ENCODE measurements at places on chromosomes 3 and 15. TPM values are rescaled to one million over a fixed set of nuclear protein-coding genes. Genes with fewer than 3 reads are reported as not detected.

The SEC61A1 gene
- total RNA-seq: 353 TPM

The WDR93 gene
- not detected for total RNA-seq

The ERICH6 gene
- not detected for total RNA-seq

The NTRK3 gene
- not detected for total RNA-seq

The KLHL40 gene
- total RNA-seq: not detected

The OXTR gene
- 48.8 TPM for total RNA-seq

The CPLX3 gene
- not detected for total RNA-seq

- DNase-seq: no peak
- H3K4me1 ChIP-seq: peaks cover 29% of the 10 kb centered on the region
- no peak overlapping the region for H3K27ac ChIP-seq
Measured at GRCh38 chr3:51937611-51938450, 3.9 kb downstream of the RRP9 start.

DNA sequence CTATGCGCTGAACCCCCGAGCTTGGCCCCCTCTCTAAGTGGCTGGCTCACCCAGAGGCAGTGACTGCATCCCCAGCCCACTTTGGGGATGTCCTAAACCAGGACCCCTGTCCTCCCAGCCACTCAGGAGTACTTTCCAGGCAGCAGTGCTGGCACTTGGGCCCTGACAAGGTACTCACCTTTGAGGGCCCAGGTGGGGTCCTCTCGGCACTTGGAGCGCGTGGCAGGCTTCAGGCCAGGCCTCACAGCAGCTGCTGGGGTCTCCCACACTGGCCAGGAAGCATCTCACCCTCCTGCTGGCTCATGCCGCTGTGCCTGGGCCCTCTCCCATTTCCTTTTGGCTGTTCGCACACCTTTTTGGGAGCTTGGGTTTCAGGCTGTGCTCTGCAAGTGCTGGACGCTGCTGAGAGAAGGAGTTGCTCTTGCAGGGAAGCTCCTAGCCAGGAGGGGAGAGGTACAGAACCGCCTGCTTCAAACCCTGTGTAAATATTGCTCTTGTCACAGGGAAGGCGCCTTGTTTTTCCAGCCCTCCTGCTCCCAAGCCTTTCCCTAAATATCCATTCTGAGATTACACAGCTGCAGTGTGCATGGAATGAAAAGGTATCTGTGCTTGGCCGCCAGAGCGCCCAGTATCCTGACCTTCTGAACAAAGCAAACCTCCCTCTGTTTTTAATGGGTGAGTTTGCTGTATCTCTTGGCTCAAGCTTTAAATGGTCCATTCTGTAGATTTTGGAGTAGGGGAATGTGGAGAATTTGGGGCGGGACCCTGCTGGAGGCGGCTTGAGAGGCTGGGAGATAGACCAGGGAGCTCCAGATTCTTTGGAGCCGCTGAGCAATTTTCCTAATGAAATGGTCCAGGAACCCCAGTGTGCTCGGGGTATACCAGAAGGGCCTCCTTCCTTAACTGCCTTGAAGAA lies 45.6 kb downstream of the DNASE1L3 start:
- H3K4me1 ChIP-seq: peaks cover 65% of the 10 kb centered on the region
- peak overlapping the region; percentile 82 for H3K27ac ChIP-seq
- no peaks in the 10 kb centered on the region for H3K27me3 ChIP-seq
- no peak overlapping the region for H3K4me3 ChIP-seq
- peaks cover 23% of the 10 kb centered on the region for H3K36me3 ChIP-seq

DNA sequence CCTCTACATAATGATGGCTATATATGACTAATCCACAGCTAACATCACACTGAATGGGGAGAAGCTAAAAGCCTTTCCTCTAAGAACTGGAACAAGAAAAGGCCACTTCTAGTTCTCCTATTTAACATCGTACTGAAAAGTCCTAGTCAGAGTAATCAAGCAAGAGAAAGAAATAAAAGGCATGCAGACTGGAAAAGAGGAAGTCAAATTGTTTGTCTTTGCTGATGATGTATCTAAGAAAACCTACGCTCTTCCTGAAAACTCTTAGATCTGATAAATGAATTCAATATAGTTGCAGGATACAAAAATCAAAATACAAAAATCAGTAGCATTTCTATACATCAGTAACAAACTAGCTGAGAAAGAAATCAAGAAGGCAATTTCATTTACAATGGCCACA lies 116.9 kb downstream of the TP63 start:
- no peaks in the 10 kb centered on the region for H3K4me1 ChIP-seq
- H3K36me3 ChIP-seq: peaks cover 2% of the 10 kb centered on the region
- H3K4me3 ChIP-seq: no peak overlapping the region
- H3K27ac ChIP-seq: no peak overlapping the region
- no peaks in the 10 kb centered on the region for H3K27me3 ChIP-seq

DNA sequence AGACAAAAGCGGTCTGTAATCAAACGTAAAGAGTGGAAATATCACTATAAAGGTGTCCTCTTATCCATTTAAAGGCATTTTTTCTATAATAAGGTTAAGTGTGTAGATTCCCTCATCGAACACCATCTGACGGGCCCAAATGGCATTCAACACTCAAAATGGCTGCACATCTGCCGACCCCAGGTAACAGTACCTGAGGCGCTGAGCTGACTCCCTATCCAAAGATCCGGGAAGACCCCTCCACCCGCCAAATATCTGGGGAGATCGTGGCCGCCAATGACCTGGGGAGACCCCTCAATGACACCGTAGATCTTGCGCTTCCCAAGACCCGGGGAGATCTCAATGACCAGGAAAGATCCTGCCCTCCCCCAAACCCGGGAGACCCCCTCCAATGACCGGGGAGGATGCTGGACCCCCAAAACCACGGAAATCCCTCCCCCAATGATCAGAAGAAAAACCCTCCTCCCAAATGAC lies 476 bp downstream of the IP6K2 start:
- peak overlapping the region; percentile 95 for H3K4me3 ChIP-seq
- peak overlapping the region; percentile 97 for H3K27ac ChIP-seq
- H3K4me1 ChIP-seq: peaks cover 41% of the 10 kb centered on the region

DNA sequence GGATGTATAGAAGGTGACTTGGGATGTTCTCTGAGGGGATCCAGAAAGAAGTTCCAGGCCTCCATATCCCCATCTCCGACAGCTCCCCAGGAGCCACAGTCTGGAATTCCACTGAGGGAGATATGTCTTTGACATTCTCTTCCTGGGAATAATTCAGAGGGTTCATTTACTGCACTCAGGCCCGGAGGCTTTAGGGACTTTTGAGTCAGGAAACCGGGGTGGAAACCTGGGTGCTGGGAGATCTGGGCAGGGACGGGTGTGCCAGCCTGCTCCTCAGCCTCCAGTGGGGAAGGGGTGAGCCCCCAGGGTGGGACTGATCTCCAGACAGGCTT lies 147.7 kb downstream of the SMAD6 start:
- H3K27me3 ChIP-seq: no peaks in the 10 kb centered on the region
- H3K27ac ChIP-seq: peak overlapping the region; percentile 36
- no peak overlapping the region for H3K4me3 ChIP-seq
- DNase-seq: no peak
- H3K4me1 ChIP-seq: peaks cover 24% of the 10 kb centered on the region
- H3K36me3 ChIP-seq: no peaks in the 10 kb centered on the region

GRCh38 chr15:90931828-90932659 lies at the start of gene HDDC3:
TSS of gene HDDC3 (minus strand) at chr15:90932549. CDS start at chr15:90932540, 9 bp downstream.
- H3K4me1 ChIP-seq: peaks cover 32% of the 10 kb centered on the region
- no peak for DNase-seq

DNA sequence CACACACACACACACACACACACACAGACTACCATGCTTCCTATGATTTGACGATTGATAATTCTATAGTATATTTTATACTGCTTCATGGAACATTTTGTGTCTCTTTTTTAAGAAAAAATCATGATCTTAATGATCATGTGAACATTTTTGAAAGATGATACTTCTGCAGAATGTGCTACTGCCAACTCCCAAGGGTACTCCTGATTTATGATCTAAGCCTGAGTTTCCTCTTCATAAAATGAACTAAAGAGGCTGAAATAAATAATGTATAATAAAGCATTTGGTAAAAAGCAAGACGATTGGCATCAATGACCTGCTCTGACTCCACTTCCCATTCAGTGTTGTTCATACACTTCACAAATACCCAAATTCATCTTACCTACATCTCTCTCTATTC lies 333.8 kb upstream of the RBMS3 start:
- no peak overlapping the region for H3K4me3 ChIP-seq
- H3K27me3 ChIP-seq: no peaks in the 10 kb centered on the region
- no peak for DNase-seq
- H3K27ac ChIP-seq: no peak overlapping the region
- H3K4me1 ChIP-seq: peaks cover 22% of the 10 kb centered on the region

DNA sequence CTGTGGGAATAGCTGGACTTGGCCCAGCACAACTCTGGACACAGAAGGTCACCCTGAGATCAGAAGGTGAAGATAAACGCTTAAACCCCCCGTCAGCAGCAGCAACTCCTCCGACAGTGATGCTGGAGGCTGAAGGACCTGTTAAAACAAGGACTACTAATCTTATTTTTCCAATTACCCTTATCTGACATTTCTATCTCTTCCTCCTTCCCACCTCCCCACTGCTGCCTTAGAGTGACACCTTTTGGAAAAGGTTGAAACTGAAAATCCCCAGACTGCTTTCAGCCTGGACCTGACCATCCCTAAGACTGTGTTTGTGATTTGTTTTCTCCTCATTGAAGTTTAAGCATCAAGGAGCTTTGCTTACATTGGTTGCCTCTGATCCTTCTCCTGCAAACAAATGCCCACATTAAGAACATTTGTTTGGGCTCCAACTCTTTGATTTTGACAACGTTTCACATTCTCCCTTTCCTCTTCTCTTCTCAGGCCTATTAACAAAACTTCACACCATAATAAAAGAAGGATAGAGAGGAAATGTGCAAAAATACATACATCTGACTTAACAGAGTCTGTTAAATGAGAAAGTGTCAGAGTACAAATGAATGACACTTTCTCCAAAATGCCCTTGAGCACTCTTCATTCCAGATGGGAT lies 410.6 kb upstream of the WNT5A start:
- H3K27ac ChIP-seq: no peak overlapping the region
- DNase-seq: no peak
- H3K27me3 ChIP-seq: no peaks in the 10 kb centered on the region

- H3K4me1 ChIP-seq: no peaks in the 10 kb centered on the region
- no peak for DNase-seq
- no peaks in the 10 kb centered on the region for H3K27me3 ChIP-seq
- H3K4me3 ChIP-seq: no peak overlapping the region
- H3K27ac ChIP-seq: no peak overlapping the region
Measured at GRCh38 chr3:151962352-151962751, 88.9 kb downstream of the SUCNR1 start.

DNA sequence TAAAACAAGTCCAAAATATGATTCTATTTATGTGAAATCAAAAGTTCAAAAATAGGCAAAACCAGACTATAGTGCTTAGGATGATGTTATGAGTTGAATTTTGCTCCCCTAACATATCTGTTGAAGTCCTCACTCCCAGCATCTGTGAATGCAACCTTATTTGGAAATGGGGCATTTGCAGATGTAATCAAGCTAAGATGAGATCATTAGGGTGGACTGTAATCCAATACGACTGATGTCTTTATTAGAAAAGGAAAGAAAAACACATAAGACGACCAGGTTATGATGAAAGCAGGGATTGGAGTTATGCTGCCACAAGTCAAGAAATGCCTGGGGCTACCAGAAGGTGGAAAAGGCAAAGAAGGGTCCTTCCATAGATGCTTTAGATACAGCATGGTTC lies 110.5 kb upstream of the CCDC39 start:
- no peaks in the 10 kb centered on the region for H3K36me3 ChIP-seq
- DNase-seq: no peak
- H3K27ac ChIP-seq: no peak overlapping the region
- H3K27me3 ChIP-seq: no peaks in the 10 kb centered on the region

DNA sequence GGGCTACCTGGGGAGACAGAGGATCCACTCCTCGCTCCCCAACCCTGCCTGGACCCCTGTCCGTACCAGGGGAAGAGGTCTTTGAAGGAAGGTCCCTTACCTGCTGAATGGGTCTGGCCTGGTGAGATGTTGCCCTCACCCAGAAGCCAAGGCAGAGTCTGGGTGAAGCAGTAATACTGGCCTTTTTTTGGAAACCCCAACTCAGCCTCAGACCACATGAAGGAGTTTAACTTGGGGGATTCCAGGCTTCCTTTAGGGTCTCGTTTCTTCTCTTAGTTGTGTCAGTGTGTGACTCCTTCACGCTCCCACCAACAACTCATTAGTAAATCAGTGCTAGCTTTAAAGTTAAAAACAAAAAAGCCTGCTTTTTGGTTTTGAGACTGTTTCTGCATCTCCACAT lies 45.6 kb downstream of the RTP1 start:
- H3K4me3 ChIP-seq: no peak overlapping the region
- no peaks in the 10 kb centered on the region for H3K27me3 ChIP-seq
- no peak for DNase-seq
- no peaks in the 10 kb centered on the region for H3K4me1 ChIP-seq
- peaks cover 2% of the 10 kb centered on the region for H3K36me3 ChIP-seq

- no peak for DNase-seq
- peaks cover 56% of the 10 kb centered on the region for H3K4me1 ChIP-seq
- H3K27ac ChIP-seq: no peak overlapping the region
- no peaks in the 10 kb centered on the region for H3K36me3 ChIP-seq
- H3K4me3 ChIP-seq: no peak overlapping the region
Measured at GRCh38 chr15:89825271-89825940, 10.8 kb upstream of the ANPEP start.

DNA sequence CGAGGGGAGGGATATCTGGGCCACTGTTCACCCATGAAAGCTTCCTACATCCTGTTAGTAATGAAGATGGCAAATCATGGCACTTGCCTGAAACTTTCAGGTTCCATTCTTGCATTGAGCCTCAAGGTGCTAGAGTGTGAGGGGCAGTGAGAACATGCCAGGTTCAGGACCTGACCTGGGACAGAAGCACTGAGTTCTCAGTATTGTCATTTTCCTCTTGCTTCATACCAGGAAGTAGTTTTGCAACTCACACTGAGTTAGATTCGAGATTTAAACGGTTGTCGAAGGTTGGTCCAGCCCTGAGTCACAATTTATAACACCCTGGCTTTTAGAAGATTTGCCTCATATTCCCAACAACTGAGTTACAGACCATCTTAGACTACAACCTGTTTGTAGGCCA lies 11.8 kb upstream of the MEIS2 start:
- DNase-seq: no peak
- H3K4me3 ChIP-seq: no peak overlapping the region
- H3K27me3 ChIP-seq: peaks cover 59% of the 10 kb centered on the region
- H3K4me1 ChIP-seq: peaks cover 15% of the 10 kb centered on the region

GRCh38 chr3:104642827-104643226 lies 723.9 kb upstream of the ALCAM start:
- no peak overlapping the region for H3K4me3 ChIP-seq
- no peaks in the 10 kb centered on the region for H3K27me3 ChIP-seq
- DNase-seq: no peak
- H3K27ac ChIP-seq: peak overlapping the region; percentile 85

GRCh38 chr3:126208182-126208581 lies 27.8 kb upstream of the ALDH1L1 start:
- no peaks in the 10 kb centered on the region for H3K36me3 ChIP-seq
- peak overlapping the region; percentile 92 for H3K27ac ChIP-seq
- peaks cover 40% of the 10 kb centered on the region for H3K4me1 ChIP-seq
- H3K4me3 ChIP-seq: peak overlapping the region; percentile 3
- no peak for DNase-seq
- no peaks in the 10 kb centered on the region for H3K27me3 ChIP-seq

- H3K27ac ChIP-seq: no peak overlapping the region
- H3K4me1 ChIP-seq: peaks cover 7% of the 10 kb centered on the region
- DNase-seq: peak; percentile 38
- no peaks in the 10 kb centered on the region for H3K36me3 ChIP-seq
- peaks cover 4% of the 10 kb centered on the region for H3K27me3 ChIP-seq
Measured at GRCh38 chr3:133956353-133956752, 60.7 kb upstream of the RAB6B start.

- no peaks in the 10 kb centered on the region for H3K36me3 ChIP-seq
- DNase-seq: no peak
- H3K4me3 ChIP-seq: no peak overlapping the region
- H3K27me3 ChIP-seq: peaks cover 18% of the 10 kb centered on the region
- no peak overlapping the region for H3K27ac ChIP-seq
Measured at GRCh38 chr15:91422797-91423196, 322.7 kb downstream of the SV2B start.
